ENCODE measurements at places on chromosomes 12 and 14. TPM values are rescaled to one million over a fixed set of nuclear protein-coding genes. Genes with fewer than 3 reads are reported as not detected.

TSPAN11 gene
- total RNA-seq, result not detected

JPH4 gene
- 0.13 TPM for total RNA-seq

CEP170B gene
- 7.5 TPM for total RNA-seq

AKAP3 gene
- total RNA-seq, result 0.44 TPM

VDR gene
- total RNA-seq, result 4.8 TPM

FGD4 gene
- 0.83 TPM for total RNA-seq

NEMP1 gene
- 59.0 TPM for total RNA-seq

PA2G4 gene
- 470 TPM for total RNA-seq

LAG3 gene
- total RNA-seq, result 0.66 TPM

P2RX2 gene
- not detected for total RNA-seq

HOXC4 gene
- 1.1 TPM for total RNA-seq

PLEKHG7 gene
- total RNA-seq, result not detected

- peak; percentile 77 for DNase-seq
Measured at GRCh38 chr12:112198120-112198733, 72.9 kb downstream of the TRAFD1 start.

DNA sequence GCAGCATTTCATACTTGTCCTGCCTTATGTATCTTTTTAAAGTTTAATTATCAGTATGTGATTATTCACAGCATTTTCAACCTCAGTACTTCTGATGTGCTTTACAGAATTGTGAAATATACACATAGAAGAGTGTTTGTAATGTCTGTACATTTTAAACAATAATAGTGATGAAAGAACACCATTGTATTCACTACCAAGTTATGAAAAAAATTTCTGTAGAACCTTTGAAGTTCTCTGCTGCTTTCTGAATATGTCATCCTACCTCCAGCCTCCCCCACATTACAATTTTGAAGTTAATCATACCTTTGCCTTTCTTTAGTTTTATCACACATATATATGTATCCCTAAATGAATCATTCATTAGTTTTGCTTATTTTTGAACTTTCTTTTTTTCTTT is 24.8 kb downstream of the FRMD6 start:
- DNase-seq, result no peak

DNA sequence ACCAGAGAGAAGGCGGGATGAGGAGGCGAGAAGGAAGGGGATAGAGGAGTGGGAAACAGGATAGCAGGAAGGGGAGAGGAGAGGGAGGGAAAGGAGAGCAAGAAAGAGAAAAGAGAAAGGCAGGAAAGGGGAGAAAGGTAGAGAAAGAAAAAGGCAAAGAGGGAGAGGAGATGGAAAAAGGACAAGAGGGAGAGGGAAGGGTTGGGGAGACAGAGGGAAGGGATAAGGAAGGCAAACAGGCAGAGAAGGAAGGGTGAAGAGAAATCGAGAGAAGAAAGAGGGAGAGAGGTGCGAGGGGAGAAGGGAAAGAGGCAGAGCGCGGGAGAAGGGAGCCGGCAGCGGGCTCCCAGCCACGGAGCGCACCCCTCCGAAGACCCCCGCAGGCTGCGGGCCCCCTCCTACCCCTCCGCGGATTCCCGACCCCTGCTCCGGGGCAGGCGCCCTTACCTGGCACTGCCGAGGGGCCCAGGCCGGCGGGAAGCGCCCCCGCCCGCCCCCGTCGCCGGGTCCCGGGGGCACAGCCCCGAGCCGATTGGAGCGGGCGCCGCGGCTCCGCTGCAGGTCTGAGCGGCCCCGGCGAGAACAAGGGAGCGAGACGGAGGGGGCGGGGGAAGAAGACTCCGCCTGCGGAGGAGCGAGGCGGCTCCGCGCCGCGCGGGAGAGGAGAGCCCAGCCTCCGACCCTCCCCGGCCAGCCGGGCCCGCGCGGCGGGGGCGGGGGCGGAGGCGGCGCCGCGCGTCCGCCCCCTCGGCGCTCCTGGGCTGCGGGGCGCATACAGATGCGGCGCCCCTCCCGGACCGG is at the start of gene CDH24:
Gene CDH24 (minus strand): TSS at position 565 of the 801 bp plus-strand sequence. CDS start 1,787 bp downstream, outside the sequence.
- DNase-seq, result peak; percentile 88

- DNase-seq, result peak; percentile 12
Measured at GRCh38 chr14:39339003-39339402, 93.2 kb downstream of the FBXO33 start.

- no peak for DNase-seq
Measured at GRCh38 chr12:81181691-81182090, 103.8 kb downstream of the ACSS3 start.

DNA sequence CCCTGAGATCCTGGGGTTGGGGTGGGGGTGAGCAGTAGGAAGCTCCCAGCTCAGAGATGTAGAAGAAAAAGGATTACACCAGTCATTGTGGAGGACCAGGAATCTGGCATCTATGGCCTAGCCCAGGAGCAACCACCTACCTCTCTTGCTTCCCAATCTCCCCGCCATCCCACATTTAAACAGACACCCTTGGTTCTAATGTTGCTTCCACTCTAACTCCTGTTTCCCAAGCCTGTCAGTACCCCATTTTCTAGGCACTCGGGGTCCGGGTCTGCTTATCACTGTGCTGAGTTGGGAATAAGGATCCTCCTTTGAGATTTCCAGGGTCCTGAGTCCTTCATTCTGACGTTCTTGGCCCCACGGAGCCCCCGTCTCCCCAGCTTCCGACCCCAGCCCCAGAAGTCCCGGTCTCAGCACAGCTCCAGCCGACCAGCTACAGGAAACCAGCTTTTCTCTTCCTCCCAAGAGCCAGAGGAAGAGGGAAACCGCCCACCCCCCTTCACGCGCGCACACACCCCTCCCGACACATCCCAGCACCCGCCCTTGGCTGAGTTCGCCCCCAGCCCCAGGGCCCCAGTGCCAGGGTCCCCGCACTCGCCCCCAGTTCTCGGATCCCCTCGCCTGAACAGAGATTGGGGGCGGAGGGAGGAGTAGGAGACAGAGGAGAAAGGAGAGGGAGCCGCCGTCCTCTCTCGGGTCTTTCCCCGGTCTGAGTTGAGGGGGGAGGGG is 1.2 kb downstream of the ITGA5 start:
- DNase-seq, result peak; percentile 53

GRCh38 chr12:73221836-73222235 is 949.7 kb downstream of the TRHDE start:
- DNase-seq, result no peak

DNA sequence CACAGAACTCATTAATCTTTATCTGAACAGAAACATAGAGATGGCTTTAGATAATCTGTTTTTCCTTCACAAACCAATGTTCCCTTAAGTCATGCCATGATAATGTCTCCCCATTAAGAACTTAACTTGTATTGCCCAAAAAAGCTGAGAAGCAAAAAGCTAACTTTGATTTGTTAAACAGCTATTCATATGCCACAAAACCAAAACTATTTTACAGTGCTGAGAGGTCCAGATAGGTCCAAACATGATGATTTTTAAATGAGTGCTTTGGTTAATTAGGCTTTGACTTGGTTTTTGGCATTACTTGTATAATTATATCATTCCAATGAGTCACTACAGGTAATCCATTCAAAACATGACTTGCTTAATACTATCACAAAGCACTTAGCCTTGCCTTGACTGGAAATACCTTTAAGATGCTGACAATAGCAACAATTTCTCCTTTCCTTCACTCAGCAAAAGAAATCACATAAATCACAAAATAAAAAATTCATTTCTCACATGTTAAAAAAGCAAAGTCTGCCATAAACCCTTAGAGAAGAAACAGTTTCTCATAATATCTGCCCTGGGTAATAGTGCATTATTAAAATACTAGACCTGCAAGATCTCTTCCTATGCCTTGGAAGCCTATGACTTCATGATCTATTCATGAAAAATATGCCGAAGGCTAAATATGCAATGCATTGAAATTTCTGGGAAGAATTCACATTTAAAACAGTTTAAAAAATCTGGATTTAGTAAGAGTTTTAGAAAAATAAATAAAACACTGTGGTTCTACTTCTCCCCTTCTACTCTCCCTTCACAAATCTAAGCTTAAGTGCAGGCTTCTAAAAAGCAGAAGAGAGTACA is 52.0 kb upstream of the SAV1 start:
- no peak for DNase-seq

DNA sequence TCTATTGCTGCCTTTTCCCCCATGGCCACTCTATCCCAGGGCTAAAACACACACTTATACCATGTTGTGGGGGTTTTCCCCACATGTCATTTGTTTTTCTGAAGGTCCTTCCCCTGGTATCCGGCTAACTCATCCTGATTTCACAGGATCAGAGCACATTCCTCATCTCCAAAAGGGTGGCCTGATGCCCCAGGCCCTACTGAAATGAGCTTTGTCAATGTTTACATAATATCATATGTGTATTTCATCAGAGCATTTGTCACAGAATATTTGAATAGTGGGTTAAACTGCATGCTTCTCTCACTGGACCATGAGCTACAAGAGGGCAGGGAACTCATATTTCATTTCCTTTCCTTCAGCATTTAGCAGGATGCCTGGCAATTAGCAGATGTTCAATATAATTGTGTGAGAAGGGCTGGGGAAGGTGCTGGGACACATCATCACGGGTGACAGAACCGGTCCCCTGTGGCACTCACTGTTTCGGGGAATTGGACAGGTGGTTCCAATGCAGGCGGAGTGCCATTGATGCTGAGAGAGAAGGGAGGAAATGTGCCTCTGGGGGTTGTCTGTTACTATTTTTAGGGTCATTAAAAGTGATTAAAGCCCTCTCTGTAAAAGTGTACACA is 26.8 kb downstream of the EMP1 start:
- DNase-seq, result no peak

DNA sequence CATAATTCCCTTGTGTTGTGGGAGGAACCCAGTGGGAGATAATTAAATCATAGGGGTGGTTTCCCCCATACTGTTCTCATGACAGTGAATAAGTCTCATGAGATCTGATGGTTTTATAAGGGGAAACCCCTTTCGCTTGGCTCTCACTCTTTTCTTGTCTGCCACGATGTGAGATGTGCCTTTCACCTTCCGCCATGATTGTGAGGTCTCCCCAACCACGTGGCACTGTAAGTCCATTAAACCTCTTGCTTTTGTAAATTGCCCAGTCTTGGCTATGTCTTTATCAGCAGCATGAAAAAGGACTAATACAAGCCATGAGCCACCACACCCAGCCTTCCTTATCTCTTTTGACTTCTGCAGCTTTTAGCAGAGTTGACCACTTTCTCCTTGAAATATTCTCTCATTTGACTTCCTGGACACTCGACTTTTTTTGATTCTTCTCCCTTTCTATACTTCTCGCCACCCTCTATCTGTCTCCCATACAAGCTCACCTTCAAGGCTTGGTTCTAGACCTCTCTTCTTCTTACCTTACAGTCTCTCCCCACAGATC is 2.3 kb downstream of the MTERF2 start:
- peak; percentile 62 for DNase-seq

GRCh38 chr14:96881713-96882112 is 84.5 kb downstream of the VRK1 start:
- no peak for DNase-seq

- no peak for DNase-seq
Measured at GRCh38 chr14:72771561-72771960, 122.3 kb downstream of the DPF3 start.

- no peak for DNase-seq
Measured at GRCh38 chr12:81255456-81255855, 177.6 kb downstream of the ACSS3 start.

GRCh38 chr14:68913516-68913915 is 65.6 kb downstream of the ACTN1 start:
- DNase-seq, result no peak

- DNase-seq, result no peak
Measured at GRCh38 chr14:21106176-21106497, 5.3 kb downstream of the TMEM253 start.

DNA sequence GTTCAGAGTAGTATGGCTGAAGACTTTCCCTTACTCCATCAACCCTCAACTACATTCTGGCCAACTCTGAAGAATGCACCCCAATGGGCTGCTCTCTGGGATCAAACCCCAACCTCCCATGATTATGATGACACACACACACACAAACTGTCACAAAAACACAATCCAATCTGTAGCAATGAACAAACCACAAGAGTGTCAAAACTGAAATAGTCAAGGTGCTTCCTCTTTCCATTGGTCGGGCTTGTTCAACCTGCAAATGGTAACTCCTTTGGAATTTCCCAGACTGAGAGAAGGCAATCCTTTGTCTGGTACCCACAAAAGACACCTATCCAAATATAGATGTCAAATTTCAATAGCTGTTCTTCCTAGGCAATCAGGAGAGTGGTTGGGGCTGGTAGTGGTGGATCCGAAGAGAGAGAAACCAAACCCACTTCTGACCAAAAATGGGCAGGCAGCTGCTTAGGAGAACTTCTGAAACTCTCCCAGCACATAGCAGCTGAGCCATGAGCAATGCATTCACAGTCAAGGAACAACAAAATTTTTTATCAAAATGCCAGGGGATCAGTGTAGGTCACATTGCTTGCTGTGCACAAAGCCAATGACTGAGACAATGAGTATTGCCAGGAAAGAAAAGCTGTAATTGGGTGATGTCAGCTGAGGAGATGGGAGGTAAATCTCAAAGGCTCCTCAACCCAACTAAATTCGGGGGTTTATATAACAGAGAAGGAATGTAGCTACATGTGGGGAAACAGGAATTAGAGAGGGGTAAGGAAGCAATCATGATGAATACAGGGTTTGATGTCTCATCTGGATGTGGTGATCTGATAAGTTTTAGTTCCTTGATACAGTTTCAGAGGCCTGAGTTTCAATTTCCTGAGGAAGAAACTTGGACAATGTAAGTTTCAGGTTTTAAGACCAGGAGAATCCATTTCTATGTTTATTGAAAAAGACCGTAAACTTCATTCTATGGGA is 191.4 kb downstream of the KITLG start:
- no peak for DNase-seq

DNA sequence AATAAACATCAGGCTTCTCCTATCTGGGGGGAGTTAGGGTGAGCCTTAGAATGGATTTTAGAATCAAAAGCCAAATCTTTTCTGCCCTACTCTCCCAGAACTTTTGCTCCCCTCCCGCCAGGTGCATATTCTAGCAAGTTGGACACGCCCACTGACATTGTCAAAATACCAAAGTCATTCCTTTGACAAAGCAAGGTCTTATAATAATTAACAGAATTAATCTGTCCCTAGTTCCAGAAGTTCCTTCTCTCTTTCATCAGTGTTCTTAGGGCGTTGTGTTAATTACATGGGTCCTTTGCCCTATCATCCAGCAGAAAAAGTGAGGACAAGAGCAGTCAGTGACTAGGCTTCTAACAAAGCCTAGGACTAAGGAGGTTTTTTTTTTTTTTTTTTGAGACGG is 2.4 kb downstream of the PRR13 start:
- DNase-seq, result no peak
